ENCODE measurements at places on chromosomes 7 and 10.
A peak's percentile ranks its signal among the peaks of the same experiment; 100 is the strongest.

GRCh38 chr10:118723466-118723865 is 31.3 kb downstream of the CACUL1 start:
- DNase-seq: no peak

DNA sequence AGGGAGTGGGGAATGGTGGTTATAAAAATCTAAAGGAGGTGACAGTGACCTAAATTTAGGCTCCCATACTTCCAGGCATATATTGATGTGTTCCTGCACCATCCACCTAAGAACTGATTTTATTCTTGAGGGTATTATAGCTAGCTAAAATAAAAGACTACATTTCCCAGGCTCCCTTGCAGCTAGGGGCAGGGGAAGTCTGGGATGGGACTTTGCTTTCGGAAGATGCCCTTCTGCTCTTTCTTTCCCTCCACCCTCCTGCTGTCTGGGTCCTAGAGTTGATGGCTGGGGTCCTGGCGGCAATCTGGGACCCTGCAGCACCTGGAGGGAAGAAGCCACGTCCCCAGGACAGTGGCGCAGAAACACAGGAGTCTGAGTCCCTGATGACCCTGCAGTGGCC is 53.8 kb upstream of the SAMD8 start:
- no peak for DNase-seq

DNA sequence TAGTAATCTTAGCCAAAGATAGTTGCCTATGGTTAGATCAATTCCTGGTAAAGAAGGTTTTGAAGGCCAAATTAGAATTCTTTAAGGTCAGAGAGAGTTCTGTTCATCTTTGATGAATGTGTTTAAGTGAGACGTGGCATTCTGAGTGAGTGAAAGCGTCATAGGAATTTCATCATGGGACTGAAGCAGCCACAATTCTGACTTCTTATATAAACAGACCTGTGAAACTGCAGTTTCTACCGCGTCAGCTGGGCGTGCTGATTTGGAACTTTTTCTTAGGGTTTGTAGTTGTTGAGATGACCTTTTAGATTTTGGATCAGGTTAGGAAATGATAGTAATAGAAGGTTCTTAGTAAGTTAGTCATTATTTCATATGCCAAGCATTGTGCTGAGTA is 103.8 kb downstream of the CNNM2 start:
- DNase-seq: no peak

- no peak for DNase-seq
Observed at GRCh38 chr10:89373916-89374711, 3.7 kb upstream of the IFIT1B start.

DNA sequence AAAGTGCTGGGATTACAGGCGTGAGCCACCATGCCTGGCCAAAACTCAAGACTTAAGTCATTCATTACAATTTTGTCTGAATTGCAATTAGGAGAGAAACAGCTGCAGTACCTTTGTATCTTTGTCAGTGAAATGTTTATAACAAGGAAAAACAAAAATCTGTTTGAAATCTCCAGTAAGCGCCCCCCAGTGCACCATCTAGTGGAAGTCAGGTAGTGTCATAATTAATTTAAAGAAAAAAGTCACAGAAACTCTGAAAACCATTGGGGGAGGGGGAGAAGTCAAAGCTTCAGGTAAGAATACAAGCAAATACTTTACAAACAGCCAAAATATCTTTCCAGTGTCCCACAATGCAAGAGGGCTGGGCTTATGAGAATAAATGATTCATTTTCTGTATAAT is 2.8 kb downstream of the MPP7 start:
- peak; percentile 71 for DNase-seq

DNA sequence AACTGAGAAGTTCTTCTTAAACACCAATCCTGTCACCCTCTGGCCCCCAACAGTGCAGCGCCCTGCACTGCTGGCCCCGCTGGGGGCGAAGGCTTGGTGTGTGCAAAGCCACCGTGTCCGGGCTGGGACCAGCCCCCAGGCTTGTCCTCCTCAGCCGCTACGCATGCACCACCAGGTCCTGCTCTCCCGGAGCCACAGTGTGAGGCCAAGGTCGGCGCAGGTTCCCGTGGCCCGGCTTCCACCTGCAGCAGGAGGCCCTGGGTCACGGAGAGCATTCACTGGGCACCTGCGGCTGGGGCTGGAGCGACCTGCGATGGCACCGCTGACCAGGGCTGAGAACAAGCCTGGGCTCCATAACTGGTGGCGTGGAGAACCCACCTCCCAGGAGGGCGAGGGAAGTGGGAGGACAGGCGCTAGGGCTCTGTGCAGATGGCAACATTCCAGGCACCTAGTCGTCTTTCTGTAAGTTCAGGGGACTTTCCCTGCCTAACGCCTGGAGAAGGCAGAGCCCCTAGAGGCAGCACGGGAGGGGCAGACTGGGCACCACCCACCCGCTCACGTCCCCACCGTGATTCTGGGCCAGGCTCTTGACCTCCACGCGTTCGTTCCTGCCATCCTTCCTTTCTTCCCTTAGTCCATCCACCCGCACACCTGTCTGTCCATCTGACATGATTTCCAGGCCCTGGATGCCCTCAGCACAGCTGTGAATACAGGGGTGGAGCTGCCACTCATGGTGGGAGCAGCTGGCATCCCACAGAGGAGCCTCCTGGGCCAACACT is 271.6 kb downstream of the ELFN1 start:
- DNase-seq: no peak

DNA sequence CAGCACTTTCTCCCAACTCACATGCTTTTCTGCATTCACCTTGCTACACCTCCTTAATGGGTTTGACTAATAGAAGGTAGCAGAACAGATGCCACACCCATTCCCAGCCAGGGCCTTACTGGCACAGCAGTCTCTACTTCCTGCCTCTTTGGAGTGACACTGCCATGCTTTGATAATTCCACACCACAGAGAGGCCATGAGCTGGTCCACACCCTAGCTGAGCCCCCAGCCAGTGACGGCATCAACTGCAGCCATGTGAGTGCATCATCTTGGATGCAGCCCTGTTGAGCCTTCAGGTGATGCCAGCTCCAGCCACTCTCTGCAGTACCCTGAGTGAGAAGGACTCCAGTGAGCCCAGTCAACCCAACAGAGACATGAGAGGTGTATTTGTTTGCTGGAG is 27.5 kb upstream of the EZH2 start:
- DNase-seq: no peak

DNA sequence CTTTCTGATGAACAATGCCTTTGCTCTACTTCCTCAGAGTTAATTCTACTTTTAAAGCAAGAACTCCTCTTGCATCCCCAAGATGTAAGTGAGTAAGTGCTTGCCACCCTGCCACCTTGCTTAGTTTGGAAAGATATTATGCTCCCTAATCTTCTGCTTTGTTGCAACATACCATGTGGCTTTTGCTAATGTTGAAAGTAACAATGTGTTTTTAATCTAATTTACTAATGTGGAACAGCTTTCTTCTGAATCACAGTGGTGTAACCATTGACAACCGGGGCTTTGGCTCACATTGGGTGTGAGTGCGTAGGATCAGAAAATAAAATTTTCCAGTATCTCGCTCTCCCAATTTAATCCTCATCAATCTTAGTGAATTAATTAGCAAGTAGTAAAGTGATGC is 254.1 kb upstream of the PTER start:
- DNase-seq: no peak

DNA sequence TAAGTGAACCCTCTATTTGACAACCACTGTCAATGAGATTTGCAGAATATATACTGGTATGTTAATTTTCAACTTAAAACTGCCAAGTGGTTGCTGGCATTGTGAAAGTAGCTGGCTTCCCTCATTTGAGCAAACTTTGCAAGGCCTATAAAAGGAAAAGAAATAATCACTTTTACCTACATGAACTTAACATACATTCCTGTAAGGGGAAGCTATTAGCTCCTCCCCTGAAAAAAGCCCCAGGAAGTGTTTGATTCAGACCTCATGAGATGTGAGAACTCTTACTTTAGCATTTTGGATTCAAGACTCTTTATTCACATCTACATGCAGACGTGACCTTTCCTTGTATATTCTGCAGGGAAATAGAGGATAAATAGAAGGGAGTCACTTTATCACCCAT is 175.6 kb downstream of the OTUD1 start:
- no peak for DNase-seq

- DNase-seq: no peak
Observed at GRCh38 chr10:12703813-12704212, 297.7 kb downstream of the CCDC3 start.

GRCh38 chr7:91302794-91303193 is 38.6 kb downstream of the FZD1 start:
- no peak for DNase-seq

- no peak for DNase-seq
Observed at GRCh38 chr10:77381750-77382149, 255.9 kb downstream of the KCNMA1 start.

DNA sequence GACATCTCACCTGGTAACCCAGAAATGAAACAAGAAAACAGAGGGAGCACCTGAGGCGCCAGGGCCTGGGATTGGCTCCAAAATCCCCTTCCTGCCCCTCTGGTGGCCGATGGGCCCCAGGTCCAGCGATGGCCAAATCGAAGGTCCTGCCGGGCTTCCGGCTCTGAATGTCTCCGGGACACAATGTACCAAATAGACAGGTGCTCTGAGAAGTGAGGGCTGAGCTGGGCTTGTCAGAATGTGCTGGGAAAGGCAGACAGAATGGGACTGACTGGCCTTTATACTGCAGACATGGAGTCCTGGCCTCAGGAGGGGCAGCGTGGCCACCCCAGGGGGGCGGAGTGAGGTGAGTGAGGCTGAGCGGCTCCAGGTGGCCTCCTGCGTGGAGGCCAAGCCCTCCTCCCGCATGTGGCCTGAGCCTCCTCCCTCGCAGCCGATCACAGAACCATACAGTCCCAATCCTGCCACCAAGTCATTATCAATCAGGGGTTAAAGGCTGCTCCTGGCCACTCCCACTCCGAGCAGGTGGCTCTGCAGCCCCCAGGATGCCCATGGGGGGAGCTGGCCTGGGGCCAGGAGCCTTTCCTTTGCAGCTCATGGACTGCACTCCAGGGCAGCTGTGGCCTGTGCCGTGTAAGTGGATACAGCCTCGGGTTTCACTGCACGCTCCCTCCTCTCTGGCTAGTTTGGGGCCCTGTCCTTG is 185.5 kb downstream of the ADARB2 start:
- no peak for DNase-seq

Measured in OCI-LY7 (cell line).